ENCODE measurements at places on chromosomes 7 and 10.

DNA sequence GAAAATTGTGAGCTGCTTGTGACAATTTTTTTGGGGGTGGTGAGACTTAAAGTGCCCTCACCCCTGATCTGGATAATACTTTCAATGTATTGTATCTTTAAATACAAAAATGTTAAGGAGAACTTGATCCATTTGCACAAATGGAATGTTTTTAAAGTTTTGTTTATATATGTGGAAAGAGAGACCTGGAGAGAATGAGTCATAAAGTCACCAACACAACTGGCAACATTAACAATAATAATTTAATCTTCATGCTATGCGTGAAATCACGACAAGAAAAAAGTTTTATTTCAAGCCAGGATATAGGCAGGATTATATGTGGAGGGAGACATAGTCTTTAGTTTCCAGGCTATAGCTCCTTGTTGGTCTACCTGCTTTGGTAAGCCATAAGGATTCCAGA, 537.5 kb downstream of the GPAM start:
- no peak for DNase-seq

DNA sequence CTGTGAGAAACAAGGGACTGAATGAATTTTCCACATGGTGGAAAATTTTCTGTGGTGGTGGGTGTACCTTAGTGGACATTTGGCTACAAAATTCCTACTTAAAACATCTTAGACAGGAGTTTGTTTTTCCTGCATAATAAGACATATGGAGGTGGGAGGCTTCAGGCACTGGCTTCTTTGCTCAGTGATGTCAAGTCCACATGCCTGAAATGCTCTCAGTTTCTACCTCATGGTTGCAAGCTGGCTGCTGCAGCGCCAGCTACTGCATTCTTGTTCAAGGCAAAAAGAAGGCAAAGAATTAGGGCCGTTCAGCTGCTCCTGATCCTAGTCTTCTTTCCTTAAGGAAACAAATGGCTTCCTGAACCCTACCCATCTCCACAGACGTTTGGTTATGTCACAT, 99.9 kb upstream of the FAM204A start:
- no peak for DNase-seq

- DNase-seq: no peak
These were observed 262.8 kb downstream of the ZEB1 start for GRCh38 chr10:31581741-31582323.

GRCh38 chr7:130901209-130901783, 167.3 kb upstream of the KLF14 start:
- peak; percentile 67 for DNase-seq

DNA sequence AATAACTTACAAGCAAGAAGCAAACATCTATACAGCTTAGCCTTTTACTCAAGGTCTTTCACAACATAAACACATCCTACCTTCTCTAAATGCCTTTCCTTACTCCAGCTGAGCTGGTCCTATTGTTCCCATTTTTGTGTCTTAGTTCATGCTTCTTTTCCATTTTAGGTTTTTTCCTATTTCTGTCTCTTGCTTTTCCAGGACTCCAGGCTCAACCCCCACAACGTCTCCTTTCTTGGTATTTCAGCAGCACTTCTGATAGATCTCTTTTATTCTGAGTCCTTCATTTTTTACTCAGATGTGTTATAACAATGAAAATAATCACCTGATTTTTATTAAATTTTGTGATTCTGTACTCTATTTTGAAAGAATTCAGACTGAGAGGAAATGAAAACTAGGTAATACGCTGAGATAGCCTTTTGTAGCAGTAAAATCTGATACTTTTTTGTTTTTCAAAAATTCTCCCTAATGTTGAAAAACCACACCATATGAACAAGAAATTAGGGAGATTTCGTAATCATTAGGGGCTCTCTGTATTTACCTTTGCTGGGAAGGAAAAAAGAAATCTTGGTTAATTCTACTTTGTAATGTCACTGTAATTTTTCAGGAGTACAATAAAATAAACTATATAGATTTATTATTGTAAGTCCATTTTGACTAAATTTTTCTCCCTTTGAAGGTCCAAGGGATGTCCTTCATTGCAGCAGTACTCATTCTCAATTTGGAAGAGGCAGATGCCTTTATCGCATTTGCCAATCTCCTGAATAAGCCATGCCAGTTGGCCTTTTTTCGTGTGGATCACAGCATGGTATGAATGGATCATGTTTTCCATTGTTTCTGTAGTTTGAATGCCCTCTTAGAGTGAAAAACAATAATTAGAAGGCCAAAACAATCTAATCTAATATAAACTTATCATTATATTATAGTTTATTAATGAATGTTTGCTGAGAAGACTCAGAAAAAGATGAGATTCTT, 24.0 kb upstream of the HELLS start:
- DNase-seq: no peak

DNA sequence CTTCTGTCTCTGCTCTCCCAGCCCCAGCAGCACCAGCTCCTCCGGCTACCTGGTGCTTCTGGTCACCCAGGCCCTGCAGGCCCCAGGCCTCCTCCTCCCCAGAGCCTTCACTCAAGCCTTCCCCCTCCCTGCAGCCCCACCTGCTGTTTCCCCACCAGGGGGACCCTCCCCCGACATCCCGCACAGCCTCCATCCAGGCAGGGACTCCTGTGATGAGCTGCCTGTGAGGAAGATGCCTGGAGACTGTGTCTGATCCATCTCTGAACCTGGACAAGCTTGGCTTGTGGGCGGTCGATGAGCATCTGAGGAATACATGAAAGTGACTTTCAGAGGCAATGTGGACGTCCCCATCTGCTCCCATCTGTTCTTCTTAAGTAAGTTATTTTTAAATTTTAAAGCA, 45.0 kb downstream of the RAMP3 start:
- DNase-seq: no peak

DNA sequence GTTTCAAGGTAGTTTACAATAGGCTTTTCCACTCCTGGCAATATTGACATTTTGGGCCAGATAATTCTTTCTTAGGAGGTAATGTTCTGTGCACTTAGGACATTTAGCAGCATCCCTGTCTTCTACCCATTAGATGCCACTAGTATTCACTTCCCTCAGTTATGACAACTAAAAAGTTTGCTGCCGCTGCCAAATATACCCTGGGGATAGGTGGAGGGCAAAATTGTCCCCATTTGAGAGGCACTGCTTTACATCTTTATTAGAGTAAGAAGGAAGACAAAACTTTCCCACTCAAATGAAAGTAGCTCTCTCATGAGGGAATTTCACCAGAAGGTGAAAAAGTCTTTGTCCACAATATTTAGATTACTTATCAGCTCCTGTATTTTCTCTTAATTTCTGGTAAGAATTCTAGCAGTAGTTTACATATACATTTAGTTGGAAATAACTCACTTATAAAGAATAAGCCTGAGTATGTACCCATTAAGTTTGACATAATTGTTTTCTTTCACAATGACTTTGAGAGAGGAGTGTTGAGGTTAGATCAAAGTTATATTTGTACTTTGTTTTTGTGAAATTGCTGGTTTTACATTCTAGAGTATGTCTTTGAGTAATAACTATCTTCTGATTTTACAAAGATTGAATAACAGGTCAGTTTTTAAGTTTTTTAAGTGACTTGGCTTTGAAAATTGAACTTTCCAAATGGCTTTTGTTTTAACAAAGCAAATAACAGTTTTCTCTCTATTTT, 46.0 kb downstream of the HELLS start:
- no peak for DNase-seq

GRCh38 chr10:100307684-100308083, 21.2 kb upstream of the BLOC1S2 start:
- no peak for DNase-seq

DNA sequence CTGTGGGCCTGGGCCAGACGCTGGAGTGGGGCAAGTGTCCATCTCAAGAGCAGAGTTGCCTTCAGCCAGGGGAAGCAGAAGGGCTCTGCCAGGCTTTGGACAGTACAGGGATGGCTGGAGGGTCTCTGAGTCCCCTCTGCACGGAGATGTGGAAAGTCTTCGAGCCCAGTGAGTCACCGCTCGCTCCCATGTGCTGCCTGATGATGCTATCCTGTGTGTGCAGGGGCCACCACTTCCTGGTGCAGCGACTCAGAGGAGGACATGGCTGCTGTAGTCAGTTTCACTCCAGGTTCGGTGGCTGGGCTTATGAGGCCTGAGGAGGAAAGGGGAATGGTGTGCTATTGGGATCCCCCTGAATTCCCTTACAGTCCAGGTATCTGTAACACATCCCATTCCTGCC, 6.0 kb downstream of the ADCYAP1R1 start:
- no peak for DNase-seq

DNA sequence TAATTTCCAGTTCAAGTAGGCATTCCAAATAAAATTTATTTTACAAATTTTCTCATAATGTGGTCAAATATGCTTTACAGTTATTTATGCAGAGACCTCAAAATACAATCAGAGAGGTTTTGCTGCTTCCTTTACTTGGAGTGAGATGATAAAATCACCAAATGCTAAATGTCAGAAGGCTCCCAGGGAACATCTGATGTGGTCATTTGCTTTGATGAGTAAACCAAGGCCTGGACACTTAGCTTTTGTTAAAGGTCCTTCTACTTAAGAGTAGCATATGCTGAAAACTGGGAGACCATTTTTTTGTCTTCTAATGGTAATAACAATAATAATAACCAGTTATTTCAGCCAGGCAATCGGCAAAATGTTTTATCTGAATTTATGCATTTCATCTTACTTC, 60.6 kb upstream of the AKR1E2 start:
- no peak for DNase-seq

DNA sequence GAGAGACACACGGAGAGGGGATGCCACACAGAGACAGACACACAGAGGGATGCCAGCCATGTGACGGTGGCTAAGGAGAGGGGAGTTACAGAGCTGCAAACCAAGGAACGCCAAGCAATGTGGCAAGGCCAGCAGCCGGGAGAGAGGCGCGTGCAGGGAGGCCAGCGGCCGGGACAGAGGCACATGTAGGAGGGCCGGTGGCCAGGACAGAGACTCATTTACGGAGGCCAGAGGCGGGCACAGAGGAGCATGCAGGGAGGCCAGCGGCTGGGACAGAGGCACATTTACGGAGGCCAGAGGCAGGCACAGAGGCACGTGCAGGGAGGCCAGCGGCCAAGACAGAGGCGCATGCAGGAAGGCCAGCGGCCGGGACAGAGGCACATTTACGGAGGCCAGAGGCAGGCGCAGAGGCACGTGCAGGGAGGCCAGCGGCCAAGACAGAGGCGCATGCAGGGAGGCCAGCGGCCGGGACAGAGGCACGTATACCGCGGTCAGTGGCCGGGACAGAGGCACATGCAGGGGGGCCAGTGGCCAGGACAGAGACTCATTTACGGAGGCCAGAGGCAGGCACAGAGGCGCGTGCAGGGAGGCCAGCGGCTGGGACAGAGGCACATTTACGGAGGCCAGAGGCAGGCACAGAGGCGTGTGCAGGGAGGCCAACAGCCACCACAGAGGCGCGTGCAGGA, 40.4 kb downstream of the INSIG1 start:
- no peak for DNase-seq

DNA sequence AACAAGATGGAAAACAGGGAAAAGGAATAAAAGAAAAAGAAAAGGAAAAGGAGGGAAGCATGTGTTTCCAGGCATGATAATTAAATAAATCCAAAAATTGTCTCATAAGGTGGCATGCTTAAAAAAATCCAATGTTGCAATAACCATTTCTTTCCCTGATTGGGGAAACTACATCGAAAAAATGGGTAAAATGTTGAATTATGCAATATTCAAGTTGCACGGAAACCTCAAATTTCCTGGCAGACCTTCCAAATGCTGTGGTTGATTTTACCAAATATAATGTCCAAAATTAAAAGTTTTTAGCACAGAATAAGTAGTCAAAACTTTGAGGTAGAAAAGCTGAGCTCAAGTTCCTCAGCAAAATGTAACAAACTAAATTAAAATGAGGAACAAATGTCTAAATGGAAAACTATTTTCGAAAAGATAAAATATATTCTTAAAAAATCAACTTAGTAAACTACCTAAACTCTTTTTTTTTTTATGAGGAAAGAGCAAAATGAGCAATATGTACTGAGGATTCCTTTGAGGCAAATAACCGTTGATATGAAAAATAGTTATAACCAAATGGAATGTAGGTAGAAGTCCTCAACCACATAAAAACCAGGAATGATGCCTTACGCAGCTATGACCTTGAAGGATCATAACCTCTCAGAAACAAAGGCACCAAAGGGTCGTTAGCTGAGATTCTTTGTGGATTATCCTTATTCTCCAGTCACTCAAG, 52.6 kb downstream of the MACC1 start:
- no peak for DNase-seq

GRCh38 chr7:105178928-105179541, 165.0 kb downstream of the KMT2E start:
- no peak for DNase-seq

DNA sequence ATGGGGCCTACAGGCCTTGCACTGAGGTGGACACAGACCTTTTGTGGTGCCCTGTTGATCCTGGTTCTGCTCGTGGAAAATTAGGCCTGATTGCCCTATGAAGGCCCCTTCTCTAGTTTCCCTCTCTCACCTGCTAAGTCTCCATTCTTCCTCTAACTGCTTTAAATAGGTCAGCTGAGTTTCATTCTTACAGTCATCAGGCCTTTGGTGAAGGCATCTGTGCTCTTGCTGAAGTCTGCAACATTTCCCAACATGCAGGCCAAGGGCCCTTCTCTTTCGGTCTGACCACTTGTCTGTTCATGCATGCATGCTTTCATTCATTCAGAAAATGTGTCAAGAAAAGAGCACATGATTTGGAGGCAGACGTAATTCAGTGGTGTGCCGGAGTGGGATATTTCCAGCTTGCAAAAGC, 244.0 kb downstream of the BUB3 start:
- DNase-seq: no peak
